ENCODE measurements at places on chromosomes 2 and 18. TPM values are rescaled to one million over a fixed set of nuclear protein-coding genes. Genes with fewer than 3 reads are reported as not detected.

RAB6D gene
- not detected for total RNA-seq

CREG2 gene
- not detected for total RNA-seq

RUFY4 gene
- 0.05 TPM for total RNA-seq

SH2D6 gene
- not detected for total RNA-seq

SULT1C2 gene
- 0.17 TPM for total RNA-seq

DIPK1C gene
- 0.08 TPM for total RNA-seq

GRCh38 chr2:67108231-67108630 lies 288.9 kb upstream of the ETAA1 start:
- no peaks in the 10 kb centered on the region for H3K36me3 ChIP-seq
- no peaks in the 10 kb centered on the region for H3K27me3 ChIP-seq
- no peak for DNase-seq
- H3K4me1 ChIP-seq: no peaks in the 10 kb centered on the region

- H3K27ac ChIP-seq: peak within 1 kb of the TSS; percentile 92
- peak within 1 kb of the TSS; percentile 92 for H3K4me3 ChIP-seq
- no peaks in the 10 kb centered on the region for H3K27me3 ChIP-seq
- H3K36me3 ChIP-seq: no peaks in the 10 kb centered on the region
- DNase-seq: peak; percentile 81
Measured at GRCh38 chr2:17540093-17540812, at the start of gene VSNL1. Gene VSNL1 (plus strand): TSS chr2:17540696. CDS start chr2:17592075, 51,379 bp downstream.

DNA sequence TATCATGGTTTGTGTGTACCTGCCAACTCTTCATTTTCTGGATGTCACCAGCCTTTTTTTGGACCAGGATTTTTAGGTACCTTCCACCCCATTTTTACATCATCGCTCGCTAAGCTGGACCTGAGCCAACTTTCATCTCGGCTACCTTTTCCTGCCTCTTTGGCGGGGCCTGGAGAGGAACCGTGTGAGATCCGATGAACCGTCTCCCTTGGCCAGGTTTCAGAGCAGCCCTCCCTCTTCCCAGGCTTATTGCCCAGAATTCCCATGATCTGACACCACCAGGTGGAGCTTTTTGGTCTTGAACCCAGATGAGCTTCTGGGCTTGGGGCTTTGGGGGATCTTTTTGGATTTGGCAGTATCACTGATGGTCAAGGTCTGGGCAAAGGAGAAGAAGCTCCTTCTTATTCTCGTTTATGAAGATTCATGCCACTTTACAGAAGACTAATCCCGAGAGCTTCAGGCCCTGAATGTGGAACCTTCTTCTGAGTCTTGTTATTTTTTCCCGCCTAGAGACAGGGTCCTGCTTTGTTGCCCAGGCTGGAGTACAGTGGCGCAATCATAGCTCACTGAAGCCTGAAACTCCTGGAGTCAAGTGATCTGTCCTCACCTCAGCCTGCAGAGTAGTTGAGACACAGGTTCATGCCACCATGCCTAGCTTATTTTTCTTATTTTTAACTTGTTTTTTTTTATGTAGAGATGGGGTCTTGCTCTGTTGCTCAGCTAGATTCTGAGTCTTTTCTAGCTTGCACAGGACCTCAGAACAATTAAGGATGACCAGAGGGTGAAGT lies 50.4 kb downstream of the GATA6 start:
- no peaks in the 10 kb centered on the region for H3K27me3 ChIP-seq
- H3K4me1 ChIP-seq: no peaks in the 10 kb centered on the region
- no peak overlapping the region for H3K4me3 ChIP-seq
- no peak for DNase-seq
- H3K36me3 ChIP-seq: no peaks in the 10 kb centered on the region

GRCh38 chr2:40113272-40113968 lies 334.4 kb upstream of the THUMPD2 start:
- H3K27ac ChIP-seq: no peak overlapping the region
- no peak overlapping the region for H3K4me3 ChIP-seq
- no peaks in the 10 kb centered on the region for H3K36me3 ChIP-seq
- H3K27me3 ChIP-seq: no peaks in the 10 kb centered on the region
- no peak for DNase-seq

DNA sequence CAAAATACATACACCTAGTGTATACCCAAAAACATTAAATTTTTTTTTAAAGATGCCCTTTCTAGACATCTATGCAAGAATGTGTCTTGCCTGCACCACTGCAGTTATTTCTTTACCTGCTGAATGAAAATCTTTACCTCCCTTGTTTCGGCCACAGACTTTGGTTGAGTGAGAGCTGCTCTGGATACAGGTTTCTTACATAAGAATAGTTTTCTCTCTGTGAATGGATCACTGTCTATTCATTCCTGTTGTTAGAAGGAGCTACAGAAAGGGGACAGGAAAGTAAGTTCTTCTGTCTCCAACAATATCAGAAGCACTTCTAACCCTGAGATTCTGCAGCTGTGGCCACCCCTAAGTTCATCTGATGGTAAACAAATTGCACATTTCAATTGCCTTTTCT lies 113.0 kb upstream of the CDCA7 start:
- DNase-seq: no peak
- H3K4me1 ChIP-seq: no peaks in the 10 kb centered on the region
- H3K36me3 ChIP-seq: peaks cover 11% of the 10 kb centered on the region
- no peaks in the 10 kb centered on the region for H3K27me3 ChIP-seq
- no peak overlapping the region for H3K27ac ChIP-seq

DNA sequence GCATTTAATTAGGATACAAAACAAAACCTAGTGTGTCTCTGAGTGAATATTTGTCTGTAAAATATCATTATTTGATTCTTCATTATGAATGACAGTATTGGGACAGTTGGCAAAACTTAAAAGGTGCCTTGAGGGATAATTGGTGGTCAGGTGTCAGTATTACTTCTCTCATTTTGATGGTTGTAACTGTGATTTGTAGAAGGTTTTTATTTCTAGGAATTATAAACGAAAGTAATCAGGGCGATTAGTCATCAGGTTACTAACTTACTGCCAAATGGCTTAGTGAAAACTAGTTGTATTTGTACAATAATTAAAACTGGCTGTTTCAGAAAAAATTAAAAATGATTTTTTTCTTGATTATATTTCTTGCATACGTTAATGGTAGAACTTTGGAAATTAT lies 117.6 kb downstream of the BIRC6 start:
- no peak overlapping the region for H3K27ac ChIP-seq
- H3K27me3 ChIP-seq: no peaks in the 10 kb centered on the region
- no peak overlapping the region for H3K4me3 ChIP-seq
- H3K36me3 ChIP-seq: no peaks in the 10 kb centered on the region

DNA sequence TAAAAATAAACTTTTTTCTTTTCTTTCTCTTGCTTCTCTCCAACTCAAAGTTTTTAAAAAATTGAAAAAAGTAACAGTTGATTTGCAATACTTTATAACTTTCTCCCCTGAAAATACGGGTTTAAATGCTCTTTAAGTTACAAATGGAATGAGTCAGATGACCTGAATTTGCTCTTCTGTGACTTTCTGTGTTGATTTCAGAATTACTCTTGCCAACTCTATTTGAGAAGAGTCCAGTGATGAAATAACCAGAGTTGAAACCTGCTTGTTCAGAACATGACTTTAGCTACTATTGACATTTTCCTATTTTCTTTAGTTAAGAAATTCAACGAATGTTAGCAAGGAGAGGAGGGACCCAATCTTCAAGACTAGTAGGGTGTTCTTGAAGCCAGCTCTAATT lies 146.1 kb upstream of the ZSWIM2 start:
- H3K4me3 ChIP-seq: no peak overlapping the region
- no peaks in the 10 kb centered on the region for H3K4me1 ChIP-seq
- peaks cover 4% of the 10 kb centered on the region for H3K27me3 ChIP-seq

- H3K27ac ChIP-seq: peak overlapping the region; percentile 74
- DNase-seq: no peak
- peak overlapping the region; percentile 43 for H3K4me3 ChIP-seq
- H3K4me1 ChIP-seq: peaks cover 34% of the 10 kb centered on the region
- H3K27me3 ChIP-seq: no peaks in the 10 kb centered on the region
Measured at GRCh38 chr18:46051731-46052461, 20.2 kb downstream of the PSTPIP2 start.

DNA sequence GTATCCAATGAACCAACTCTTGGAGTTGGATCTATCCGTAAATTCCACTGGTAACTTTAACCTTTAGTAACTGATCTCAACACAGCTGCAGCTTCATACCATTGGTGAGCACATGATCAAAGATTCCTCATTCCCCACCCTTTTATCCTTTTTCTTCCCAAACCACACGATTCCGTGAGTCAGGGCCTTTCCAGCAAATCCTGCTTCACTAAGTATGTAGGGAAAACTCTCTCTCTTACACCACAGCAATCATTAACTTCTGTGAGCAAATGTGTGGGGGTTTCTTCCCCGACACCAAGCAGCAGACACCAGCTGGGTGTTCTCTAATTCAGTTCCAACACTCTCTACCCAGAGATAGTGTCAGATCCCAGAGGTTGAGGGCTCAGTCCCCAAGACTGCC lies 23.5 kb downstream of the ELP2 start:
- H3K27me3 ChIP-seq: no peaks in the 10 kb centered on the region
- no peak for DNase-seq
- peaks cover 8% of the 10 kb centered on the region for H3K4me1 ChIP-seq
- H3K4me3 ChIP-seq: no peak overlapping the region

DNA sequence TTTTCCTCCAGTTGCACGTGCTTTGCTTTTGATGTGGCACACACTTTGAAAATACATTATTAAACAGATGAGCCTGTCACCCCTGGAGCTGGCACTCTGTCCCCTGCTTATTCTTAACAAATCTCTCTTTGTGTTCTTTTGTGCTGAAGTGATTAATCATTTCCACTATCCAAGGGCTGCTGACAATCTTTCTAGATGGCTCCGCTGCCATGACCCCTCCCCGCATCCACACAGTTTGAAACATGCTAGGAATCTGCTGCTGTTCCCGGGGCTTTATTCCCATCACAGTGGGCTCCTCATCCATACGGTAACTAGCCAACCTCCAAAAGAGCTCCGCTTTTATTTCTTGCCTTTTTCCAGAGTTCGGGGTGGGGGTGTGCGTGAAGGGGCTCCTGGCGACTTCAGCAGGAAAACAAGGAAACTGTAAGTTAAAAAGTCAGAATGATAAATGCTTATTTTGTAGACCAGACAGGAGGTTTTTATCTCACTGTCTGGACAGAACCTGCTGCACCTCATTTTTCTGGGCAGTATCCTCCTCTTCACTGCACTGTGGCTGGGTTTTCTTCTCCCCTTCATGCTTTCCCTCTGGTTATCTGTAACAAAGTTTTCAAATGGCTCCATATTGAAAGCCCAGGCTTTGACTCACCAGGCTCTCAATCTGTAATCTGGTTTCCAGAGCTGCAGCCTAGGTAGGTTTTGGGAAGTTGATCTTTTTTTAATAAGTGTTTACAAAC lies 319.7 kb downstream of the AFF3 start:
- peaks cover 20% of the 10 kb centered on the region for H3K4me1 ChIP-seq
- no peak overlapping the region for H3K4me3 ChIP-seq
- no peaks in the 10 kb centered on the region for H3K27me3 ChIP-seq
- no peaks in the 10 kb centered on the region for H3K36me3 ChIP-seq

DNA sequence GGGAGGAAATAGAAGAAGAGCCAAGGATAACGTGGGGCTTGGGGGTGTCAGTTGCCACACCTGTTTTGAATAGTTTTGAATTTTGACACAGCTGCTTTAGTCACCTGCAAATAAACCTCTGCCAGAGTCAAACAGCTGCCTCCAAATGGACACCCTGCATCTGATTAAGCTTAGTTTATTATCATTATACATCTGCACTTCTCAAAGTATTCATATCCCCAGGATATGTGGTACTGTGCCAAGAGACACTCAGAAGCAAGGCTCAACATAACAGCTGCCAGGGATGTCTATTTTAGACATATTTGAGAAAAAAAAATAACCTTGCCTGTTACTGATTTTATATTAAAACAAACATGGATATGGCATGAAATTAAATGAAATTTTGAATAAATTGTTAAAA lies 122.5 kb upstream of the WDR75 start:
- no peak overlapping the region for H3K27ac ChIP-seq
- DNase-seq: no peak

GRCh38 chr18:76121011-76121410 lies 374.0 kb downstream of the ZNF516 start:
- no peak for DNase-seq
- H3K27me3 ChIP-seq: no peaks in the 10 kb centered on the region
- H3K4me3 ChIP-seq: no peak overlapping the region
- no peaks in the 10 kb centered on the region for H3K4me1 ChIP-seq

- no peaks in the 10 kb centered on the region for H3K27me3 ChIP-seq
- no peaks in the 10 kb centered on the region for H3K4me1 ChIP-seq
- H3K4me3 ChIP-seq: no peak overlapping the region
- H3K36me3 ChIP-seq: peaks cover 1% of the 10 kb centered on the region
Measured at GRCh38 chr2:144468823-144469595, 50.9 kb downstream of the ZEB2 start.

GRCh38 chr2:23574919-23575654 lies 190.1 kb downstream of the KLHL29 start:
- no peaks in the 10 kb centered on the region for H3K4me1 ChIP-seq
- H3K27me3 ChIP-seq: no peaks in the 10 kb centered on the region
- H3K27ac ChIP-seq: no peak overlapping the region
- no peaks in the 10 kb centered on the region for H3K36me3 ChIP-seq
- no peak overlapping the region for H3K4me3 ChIP-seq
- DNase-seq: no peak

DNA sequence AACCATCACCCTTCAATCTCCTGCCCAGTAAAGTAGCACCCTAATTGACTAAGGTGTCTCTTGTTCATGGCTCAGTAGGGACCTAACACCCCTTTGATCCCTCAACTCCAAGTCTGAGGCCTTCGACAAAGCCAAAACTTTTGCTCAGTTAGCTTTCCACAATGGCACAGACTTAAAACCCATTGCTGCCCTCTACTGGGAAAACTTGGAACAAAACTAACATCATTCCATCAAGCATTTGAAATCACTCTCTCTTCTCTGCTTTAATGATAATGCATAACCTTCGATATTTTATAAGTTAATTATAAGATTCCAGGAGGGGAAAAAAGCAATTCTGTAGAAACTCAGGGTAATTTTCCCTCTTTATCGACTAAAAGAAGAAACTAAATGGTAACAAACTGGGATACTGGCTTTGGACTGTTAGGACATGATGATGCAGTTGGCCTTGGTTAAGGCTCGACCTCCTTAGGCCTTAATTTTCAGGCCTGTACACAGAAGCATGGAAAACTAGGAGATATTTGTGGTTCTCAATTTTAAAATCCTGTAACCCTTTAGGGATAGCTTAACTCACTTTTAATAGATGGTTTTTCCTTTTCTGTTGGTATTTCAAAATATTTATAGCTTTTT lies 127.8 kb downstream of the STK39 start:
- H3K36me3 ChIP-seq: no peaks in the 10 kb centered on the region
- H3K4me1 ChIP-seq: no peaks in the 10 kb centered on the region
- no peak for DNase-seq
- H3K27ac ChIP-seq: no peak overlapping the region
- no peak overlapping the region for H3K4me3 ChIP-seq

All from liver (tissue), 10 donors.